ENCODE measurements at places on chromosomes 2 and 18.

DNA sequence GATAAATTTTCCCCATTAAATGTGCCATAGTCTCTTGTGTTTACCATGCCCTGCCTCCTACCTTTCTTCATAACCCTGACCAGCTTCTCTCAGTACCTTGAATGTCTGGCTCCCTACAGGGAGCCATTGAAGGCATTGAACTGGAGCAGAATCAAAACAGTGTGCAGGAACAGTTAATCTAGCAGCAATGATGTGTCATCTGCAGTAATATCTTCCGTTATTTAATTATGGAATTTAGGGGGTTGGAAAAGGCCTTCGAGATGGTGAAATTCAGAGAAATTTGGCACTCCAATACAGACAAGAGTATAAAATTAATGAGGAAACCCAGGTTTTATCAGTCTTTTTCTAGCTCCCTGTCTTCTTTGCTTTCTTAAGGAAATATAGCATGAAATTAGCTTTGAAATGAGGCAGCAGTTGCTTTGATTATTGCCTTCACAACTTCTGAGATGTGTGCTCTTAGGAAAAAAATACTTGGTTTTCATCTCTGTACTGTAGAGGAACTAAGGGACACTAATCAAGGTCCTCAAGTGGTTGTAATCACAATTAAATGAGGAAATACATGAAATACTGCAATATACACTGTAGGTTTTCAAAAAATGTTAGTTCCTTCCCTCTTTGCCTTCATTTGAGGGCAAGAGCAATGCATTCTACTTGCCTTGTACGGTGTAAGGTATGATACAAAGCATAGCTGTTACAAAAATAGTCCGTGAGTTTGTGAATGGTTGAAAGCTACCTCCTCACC lies 369.1 kb downstream of the SETBP1 start:
- no peak for DNase-seq

GRCh38 chr18:77524909-77525308 lies 275.3 kb downstream of the GALR1 start:
- no peak for DNase-seq

GRCh38 chr2:161136696-161137324 lies 23.4 kb upstream of the TANK start:
- no peak for DNase-seq

GRCh38 chr2:80292474-80292873 lies 12.1 kb downstream of the LRRTM1 start:
- DNase-seq, result no peak

DNA sequence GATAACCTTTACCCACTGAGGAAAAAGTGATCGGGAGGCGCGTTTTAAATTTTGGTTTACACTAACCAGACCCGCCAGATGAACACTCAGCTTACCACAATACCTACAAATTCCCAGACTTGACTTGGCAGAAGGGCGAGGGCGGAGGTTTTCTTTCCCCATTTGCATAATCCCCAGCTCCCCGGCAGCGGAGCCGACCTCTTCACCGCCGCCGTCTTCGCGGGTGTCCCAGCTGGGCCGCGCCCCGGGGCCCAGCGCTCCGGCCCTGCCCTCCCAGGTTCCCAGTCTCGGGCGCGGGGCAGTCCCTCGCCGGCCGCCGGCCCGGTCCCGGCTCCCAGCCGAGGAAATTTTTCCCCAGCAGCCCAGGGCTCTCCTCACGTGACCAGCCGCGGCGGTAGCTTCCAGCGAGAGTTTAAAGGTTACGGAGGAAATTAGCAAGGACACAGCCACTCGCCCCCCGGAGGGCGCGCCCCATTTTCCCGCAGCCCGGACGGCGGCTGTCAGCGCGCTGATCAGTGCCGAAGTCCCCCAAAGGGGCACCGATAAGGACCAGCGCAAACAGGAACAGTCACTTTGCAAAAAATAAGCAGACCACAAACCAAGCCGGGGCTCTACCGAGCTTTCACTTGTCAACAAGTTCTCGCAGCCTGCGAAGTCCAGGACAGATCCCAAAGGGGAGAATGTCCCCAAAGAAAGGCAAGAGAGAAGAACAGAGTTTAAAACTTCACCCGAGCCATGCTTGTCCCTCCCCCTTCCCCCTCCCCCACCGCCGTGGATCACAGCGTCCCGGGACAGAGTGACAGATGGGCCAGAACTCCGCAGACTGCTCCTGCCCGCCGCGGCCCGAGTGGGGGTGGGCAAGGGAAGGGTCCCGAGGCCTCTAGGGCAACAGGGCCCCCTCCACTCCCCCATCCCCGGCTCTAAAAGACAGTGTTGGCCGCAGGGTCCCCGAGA lies 1.3 kb upstream of the PRKCE start:
- no peak for DNase-seq

GRCh38 chr2:196242131-196242620 lies 70.8 kb upstream of the STK17B start:
- no peak for DNase-seq

DNA sequence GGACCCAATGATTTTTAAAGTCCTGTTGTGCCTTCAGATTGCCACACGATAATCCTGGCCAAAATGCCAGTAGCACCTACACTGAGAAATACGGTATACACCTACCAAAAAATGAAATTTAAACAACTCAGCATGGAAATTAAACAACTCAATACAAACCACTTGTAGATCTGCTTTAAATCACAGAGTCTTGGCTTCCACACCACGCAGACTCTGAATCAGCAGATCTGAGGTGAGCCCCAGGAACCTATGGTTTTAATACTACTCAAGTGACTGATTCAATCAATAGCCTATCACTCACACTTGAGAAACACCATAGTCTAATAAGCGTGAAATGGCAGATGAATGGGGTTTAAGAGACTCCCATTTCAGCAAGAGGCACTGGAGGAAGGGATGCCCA lies 46.9 kb downstream of the MAP4K3 start:
- no peak for DNase-seq

DNA sequence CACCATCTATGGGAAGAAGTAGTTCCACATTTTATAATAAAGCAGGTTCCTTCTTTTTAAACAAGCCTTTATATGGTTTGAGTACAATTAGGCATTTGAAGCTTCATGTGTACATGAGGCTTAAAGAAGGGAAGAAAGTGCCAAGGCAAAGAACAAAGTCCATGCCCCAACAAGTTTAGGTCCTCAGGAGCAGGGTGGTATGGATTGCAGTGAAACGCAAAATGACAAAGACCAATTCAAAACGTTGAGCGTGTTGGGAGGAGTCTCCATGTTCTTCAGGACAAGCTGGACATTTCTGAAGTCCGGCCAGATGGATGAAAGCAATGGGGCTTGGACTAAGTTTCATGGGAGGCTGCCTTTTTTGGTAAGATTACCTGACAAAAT lies 78.8 kb upstream of the FZD5 start:
- no peak for DNase-seq

- no peak for DNase-seq
Observed at GRCh38 chr2:86617738-86618137, 5.9 kb downstream of the RNF103 start.

DNA sequence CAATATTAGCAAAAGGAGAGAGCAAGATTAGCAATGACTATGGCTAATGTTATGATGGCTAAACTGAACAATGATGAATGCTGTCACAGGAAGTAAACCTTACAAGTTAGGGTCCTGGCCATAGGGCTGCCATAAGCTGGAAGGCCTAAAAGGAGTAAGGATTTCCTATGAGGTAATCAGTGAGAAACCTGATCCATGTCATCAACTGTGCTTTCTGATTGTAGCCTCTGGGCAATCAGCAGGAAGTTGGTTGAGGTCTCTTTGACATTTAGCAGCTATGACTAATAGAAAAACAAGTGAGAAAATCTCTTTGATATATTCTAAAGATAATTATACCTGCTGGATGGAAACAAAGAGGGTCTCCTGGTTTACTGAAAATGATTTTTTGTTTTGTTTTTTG lies 193.0 kb downstream of the RAB3GAP1 start:
- no peak for DNase-seq

DNA sequence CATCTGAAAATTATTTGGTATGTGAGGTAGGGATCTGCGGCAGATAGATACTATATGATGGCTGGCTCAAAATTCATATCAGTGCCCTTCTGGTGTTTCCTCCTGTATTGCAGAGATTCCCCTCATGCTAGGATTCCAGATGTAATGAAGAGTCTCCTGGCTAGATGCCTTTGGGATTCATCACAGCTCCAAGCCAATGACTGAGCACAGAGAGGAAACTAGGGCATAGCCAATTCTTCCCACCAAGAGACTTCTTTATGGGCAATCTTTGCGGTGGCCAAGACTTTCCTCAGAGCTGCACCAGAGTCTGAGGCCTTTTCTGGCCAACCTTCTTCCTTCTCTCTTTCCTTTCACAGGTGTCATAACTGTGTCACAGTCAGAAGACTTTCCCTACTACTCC lies 25.5 kb upstream of the CIB4 start:
- no peak for DNase-seq

GRCh38 chr2:65175894-65176530 lies 46.1 kb upstream of the RAB1A start:
- DNase-seq, result no peak

DNA sequence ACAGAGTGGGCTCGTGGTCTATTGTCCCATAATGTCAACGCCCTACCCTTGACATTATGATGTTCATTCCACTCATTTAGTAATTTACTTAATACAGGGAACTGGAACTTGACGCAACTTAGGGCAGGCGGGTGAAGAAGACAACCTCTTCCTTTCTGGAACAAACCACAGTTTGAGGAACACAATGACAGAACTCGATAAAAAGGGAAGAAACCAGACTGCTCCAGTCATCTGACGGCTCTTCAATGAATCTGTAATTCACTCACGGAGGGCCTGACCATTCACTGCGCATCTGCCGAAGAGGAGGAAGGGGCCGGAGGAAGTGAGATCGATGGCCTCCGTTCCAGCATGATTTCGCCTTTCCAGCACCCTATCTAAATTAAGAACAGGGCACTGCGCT lies 83.2 kb downstream of the BCL2 start:
- no peak for DNase-seq

- no peak for DNase-seq
Observed at GRCh38 chr2:127768775-127769479, 42.0 kb downstream of the WDR33 start.

DNA sequence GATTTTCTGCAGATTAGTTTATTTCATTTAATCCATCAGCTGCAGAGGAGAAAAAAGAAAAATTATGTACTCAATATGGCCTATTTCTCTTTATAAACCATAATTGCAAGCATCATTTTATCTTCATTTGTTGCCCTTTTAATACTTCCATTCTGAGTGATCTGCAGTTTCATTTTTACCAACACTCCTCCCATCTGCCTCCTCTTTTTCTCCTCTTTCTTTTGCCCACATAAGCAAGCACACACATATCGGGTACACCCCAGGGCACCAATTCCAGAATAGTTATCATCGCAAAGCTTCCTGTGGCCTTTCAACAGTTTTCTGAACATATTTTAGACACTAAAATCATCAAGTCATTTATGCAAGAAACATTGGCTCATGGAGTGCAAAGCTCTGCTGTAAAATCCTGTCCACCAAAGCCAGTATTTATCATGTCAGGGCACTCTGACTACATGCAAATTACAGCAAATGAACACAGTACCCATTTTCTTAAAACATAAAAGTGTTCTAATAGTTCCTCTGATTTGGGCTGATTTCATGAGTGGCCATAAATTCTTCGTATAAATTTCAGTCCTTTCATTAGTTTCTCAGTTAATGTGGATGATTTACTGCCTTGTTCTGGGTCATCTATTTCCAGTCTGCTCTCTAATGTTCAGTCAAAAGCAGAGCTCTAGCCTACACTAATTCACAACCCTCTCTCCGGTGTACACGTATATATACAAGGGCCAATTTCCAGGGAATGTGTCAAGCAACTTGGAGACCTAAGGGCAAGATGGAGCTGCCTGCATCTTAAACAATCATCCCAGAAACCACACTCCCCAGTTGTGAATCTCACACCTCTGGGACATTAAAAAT lies 281.3 kb downstream of the STK39 start:
- no peak for DNase-seq

- DNase-seq, result no peak
Observed at GRCh38 chr2:140791802-140792201, 1339.0 kb downstream of the LRP1B start.

GRCh38 chr2:130884503-130884902 lies 47.8 kb downstream of the ARHGEF4 start:
- no peak for DNase-seq

DNA sequence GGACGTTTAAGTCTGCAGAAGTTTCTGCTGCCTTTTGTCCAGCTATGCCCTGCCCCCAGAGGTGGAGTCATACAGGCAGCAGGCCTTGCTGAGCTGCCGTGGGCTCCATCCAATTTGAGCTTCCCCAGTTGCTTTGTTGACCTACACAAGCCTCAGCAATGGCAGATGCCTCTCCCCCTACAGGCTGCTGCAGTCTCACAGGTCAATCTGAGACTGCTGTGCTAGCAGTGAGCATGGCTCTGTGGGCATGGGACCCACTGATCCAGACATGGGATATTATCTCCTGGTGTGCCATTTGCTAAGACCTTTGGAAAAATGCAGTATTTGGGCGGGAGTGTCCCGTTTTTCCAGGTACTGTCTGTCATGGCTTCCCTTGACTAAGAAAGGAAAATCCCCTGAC lies 726.0 kb downstream of the ERBB4 start:
- no peak for DNase-seq

- DNase-seq, result no peak
Observed at GRCh38 chr2:28390746-28391563, 1.7 kb upstream of the FOSL2 start.

- no peak for DNase-seq
Observed at GRCh38 chr2:171249689-171250088, 89.0 kb upstream of the TLK1 start.

- no peak for DNase-seq
Observed at GRCh38 chr18:10201659-10202058, 252.8 kb upstream of the APCDD1 start.

- no peak for DNase-seq
Observed at GRCh38 chr2:132766573-132766972, 96.6 kb upstream of the LYPD1 start.

- DNase-seq, result no peak
Observed at GRCh38 chr2:98898423-98898841, 37.6 kb downstream of the CRACDL start.

DNA sequence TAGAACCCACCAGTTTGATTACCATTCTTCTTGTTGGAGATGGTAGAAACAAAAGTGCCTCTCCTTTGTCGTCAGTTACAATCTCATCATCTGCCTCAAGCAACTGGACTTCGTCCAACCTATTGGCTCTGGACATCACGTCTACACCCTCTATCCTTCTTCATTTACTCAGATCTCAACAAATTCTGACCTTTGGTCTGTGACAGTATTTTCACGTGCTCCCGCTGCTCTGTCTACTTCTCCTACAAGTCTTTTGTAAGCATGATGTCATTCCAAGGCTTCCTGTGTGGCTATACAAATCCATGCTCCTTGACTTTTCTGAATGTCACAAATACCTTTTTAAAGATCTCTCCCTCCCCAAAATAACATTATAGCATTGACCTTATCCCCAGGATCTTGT lies 43.0 kb upstream of the PID1 start:
- no peak for DNase-seq

- no peak for DNase-seq
Observed at GRCh38 chr2:42124011-42124785, 45.0 kb upstream of the EML4 start.

DNA sequence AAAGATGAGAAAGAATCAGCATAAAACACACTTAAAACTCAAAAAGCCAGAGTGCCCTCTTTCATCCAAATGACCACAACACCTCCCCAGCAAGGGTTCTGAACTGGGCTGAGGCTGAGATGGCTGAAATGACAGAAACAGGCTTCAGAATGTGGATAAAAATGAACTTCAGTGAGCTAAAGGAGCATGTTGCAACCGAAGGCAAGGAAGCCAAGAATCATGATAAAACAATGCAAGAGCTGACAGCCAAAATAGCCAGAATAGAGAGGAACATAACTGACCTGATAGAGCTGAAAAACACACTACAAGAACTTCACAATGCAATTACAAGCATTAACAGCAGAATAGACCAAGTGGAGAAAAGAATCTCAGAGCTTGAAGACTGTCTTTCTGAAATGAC lies 12.2 kb upstream of the PSMA8 start:
- peak; percentile 8 for DNase-seq

Data from GM04503 (cell line).